ENCODE measurements at places on chromosomes 7 and 10.

- DNase-seq: no peak
Measured at GRCh38 chr7:4050126-4050660, 631.9 kb upstream of the FOXK1 start.

GRCh38 chr7:156614434-156615264 lies 25.9 kb upstream of the RNF32 start:
- DNase-seq: no peak

GRCh38 chr10:98170249-98171117 lies 36.0 kb downstream of the R3HCC1L start:
- no peak for DNase-seq

DNA sequence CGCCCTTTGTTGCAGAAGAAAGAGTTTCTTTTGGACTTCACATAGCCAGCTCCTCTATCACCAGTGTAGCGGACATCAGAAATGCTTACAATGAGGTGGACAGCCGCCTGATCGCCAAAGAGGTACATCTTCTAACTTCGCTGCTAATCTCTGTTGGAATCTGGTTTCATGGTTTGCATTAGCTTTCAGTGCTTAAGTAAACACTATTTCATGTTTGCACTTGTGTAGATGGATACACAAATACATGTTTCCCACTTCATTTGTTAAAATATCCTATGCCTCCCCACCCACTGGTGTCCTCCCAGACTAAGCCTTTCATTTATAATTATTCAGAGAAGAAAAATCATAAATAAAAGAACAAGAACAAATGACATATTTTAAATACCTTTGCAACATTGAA lies 103.9 kb downstream of the WDFY4 start:
- DNase-seq: no peak

DNA sequence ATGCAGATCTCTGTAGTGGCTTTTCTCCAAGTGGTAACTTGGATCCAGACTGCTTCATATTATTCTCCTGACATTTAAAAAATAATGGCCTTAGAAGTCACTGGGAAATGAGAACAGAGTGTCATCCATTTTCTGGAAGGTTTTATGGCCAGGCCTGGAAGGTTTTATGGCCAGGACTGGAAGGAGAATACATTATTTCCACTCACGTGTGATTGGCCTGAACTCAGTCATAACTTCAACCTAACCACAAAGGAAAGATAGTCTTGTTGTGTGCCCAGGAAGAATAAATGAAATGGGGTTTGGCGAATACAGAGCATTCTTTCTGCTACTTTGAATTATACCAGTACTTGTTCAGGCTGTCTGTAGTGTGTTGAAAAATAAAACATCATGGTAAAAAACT lies 360.9 kb downstream of the GPAM start:
- no peak for DNase-seq

- DNase-seq: no peak
Measured at GRCh38 chr7:26636808-26637207, 227.6 kb downstream of the SKAP2 start.

DNA sequence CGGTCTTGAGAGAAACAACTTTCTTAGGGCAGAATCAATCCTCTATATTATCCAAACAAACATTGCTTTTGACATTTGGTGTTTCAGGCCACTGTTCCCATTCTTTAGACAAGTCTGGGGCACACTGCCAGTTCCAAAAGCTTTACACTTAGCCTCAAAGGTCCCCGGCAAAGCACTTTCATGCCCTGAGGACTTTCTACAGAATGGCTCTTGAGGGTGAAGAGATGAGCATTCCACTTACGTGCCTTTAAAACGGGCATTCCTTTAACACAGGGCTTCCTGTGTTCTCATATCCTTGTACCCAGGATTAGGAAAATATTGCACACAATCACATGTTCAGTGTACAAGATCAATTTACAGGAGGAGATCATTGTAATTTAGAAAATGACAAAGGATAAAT lies 13.1 kb upstream of the TMEM213 start:
- no peak for DNase-seq

GRCh38 chr10:128751284-128751683 lies 625.1 kb upstream of the MKI67 start:
- DNase-seq: no peak

DNA sequence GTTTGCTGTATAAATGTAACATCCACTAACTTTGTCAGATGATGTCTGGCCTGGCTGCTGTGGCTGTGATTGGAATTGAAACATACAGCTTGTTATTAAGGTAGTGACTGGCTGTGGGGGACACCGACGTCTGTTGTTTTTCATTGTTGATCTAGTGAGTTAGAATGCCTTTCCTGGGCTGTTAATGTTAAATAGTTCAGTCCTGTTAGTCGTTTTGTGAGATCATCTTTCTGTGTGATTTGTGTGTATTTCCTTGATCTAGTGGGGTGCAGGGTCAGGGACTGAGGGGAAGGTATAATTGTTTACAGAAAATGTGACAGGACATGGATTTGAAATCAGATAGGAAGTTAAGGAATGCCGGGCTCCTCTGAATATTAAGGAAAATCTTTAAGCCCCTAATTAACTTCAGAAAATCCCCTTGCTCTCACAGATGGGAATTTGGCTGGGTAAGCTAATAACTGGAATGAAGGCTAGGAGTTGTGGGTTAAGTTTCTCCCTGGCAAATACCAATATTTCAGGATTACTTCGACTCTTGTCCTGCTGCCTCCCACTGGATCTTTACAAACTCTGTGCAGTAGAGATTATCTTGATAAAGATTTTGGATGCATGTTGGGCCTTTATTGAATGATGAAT lies 163.1 kb downstream of the AUTS2 start:
- no peak for DNase-seq

DNA sequence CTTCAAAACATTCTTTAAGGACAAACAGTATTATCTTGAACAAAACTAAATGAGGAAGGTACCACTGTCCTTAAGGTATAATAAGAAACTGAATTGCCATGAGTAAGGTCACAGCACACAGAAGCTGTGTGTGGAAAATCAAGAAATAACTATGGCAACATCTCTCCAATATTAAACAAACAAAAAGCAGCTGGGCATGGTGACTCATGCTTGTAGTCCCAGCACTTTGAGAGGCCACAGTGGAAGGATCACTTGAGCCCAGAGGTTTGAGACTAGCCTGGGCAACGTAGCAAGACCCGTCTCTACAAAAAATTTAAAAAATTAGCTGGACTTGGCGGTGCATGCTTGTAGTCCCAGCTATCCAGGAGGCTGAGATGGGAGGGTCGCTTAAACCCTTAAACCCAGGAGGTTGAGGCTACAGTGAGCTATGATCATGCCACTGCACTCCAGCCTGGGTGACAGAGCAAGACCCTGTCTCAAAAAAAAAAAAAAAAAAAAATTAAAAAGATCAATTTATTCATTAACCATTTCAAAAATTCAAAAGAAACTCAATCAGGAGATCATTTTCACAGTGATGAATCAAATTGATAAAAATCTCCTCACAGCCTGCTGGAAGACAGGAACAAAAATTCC lies 195.4 kb downstream of the SKIDA1 start:
- DNase-seq: no peak

DNA sequence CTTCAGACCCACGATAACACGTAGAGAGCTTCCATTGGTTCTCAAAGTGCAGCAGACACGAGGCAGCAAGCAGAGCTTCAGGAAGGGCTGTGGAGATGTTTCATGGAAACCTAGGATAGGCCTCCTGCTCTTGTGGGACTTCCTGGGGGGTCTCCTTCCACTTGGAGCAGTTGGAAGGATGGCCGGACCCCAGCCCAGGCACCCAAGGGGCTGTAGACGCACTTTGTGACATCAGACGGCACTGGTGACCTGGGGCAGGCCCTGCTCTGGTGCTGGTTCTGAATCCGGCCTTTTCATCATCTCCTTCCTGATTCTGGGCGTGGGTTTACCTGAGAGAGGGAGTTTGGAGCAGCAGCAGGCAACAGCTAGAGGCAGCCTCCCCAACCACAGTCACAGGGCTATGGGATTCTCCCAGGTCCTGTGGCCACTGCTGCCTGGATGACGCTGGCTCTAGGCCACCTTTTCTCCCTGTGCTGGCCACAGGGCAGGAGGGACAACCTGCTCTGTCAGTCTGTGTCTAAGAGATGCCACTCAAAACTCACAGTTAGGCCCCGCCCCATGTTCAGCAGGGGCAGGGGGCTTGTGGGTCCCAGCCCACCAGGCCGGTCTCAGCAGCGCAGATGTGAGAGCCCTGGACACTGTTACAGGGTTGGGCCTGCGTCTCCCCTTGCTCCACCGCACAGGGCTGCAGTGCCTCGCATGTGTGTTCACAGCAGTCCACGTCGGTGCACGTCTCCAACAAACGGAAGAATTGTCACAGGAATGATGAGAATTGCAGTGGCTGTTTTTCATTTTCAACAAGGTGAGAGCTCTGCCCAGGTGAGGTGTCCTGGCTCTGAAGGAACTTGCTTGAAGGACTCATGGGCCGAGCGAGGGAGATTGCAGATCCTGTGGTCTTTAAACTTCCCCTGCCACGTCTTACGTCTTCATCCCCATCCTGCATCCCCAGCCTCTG lies 569.3 kb downstream of the TCERG1L start:
- no peak for DNase-seq

GRCh38 chr7:114989531-114989930 lies 67.6 kb downstream of the MDFIC start:
- DNase-seq: no peak

GRCh38 chr10:80646366-80646765 lies 108.7 kb downstream of the SH2D4B start:
- DNase-seq: no peak

GRCh38 chr7:95101422-95101821 lies 194.0 kb downstream of the PPP1R9A start:
- no peak for DNase-seq

GRCh38 chr10:131269776-131270460 lies 41.6 kb downstream of the TCERG1L start:
- DNase-seq: no peak

DNA sequence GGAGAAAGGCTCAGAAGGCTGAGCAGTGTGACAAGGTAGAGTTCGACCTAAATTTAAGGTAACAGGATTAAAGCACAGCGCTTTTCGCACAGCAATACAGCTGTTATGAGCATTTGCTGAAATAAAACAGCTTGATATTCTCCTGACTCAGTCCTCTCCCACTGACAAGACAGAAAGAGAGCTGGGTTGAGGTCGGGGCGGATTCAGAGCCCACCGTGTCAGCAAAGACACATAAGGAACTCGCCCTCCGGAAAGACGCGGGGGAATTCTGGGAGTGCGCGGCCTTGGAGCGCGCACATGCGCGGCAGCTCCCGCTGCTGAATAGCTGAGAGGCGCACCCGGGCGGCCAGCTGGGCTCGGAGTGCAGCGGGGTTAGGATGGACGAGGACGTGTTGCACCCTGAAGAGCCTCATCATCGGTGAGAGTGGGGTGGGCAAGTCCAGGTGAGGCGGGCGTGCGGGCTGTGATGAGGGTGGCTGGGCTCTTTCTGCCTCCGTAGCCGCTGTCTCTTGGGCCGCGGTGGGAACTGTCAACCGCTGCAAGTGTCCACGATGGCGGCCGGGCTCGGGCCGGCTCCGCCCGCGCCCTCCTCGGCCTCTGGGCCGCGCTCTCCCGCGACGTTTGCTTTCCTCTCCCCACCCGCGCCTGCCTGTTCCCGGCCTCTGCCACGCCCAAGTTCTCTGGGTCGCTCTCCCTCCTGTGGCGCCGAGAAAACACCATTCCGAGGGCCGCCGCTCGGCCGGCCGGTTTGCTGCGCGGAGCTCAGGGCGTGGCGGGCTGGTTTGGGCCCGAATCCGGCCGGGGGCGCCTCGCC lies 120.6 kb downstream of the LYZL1 start:
- DNase-seq: no peak

DNA sequence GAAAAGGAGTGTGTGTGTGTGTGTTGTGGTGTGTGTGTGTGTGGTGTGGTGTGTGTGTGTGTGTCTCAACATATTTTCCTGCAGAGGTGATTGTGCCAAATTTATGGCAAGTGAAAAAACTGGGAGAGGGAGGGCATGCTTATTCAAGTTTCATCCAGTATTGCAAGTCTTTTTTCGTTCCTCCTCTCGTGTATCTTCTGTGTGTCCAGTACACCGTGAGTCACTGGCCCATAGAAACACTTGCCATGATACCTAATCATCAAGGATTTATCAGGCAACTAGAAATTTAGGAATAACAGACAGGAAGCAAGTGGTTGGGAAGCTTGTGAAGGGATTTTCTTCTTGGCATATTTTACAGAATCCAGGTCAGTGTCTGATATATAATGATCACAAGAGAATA lies 820.5 kb downstream of the GATA3 start:
- no peak for DNase-seq

DNA sequence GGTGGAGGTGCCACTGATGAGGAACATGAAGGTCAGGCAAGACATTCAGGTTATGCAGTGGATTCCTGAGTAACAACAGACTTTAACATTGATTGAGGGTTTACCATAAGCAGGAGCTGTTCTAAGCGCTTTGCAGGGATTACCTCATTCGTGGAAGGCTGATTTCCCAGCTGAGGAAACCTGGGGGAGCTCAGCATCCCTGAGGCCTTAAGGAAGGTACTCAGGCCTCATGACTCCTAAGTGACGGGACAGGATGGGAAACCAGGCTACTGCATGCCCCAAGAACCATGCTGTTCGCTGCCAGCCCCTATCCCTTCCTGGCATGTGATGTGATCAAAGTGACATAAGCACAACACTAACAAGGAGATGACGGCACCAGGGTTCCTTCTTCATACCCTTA lies 143.6 kb upstream of the NFE2L3 start:
- no peak for DNase-seq

- DNase-seq: no peak
Measured at GRCh38 chr10:119541046-119541445, 1.5 kb downstream of the RGS10 start.

GRCh38 chr10:23362879-23363792 lies 18.5 kb upstream of the C10orf67 start:
- DNase-seq: no peak

All from fibroblast of skin of left biceps (primary cell).